Panc1 (cell line): ENCODE measurements at places on chromosomes 12 and 14.

DNA sequence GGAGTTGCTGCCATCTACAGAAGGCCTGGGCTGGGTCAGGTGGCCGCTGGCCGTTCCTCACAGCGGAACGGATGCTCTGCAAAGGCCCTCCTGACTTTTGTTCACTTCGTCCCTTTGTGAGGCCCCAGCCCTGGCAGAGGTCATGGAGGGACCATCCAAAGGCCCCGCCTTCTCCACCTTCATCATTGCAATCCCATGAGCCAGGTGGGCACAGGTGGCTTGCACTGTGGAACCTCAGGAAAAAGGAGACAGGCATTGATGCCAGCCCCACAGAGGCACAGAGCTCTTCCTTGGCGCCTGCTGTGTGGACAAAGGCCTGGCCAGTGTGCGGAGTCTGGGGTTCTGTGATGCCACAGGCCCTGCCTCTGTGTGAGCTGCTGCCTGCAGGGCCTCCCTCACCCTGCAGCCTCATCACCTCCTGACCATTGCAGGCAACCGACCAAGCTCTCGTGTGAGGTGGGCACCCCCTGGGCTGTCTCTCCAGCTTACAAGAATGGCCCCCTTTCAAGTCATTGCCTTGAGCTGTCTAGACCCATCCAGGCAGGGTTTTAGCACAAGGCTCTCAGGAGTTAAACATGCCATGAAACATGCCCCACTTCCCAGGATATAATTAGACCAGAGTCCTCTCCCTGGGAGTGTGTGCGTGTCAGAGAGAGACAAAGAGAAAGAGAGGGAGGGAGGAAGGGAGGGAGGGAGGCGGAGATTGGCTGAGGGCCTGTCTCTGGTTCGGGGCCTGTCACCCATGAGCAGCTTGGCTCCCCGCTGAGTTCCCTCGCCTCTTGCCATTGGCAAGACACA, 19.3 kb downstream of the NFKBIA start:
- no peak for DNase-seq

- no peak for DNase-seq
Observed at GRCh38 chr14:69337984-69338383, 60.1 kb downstream of the ERH start.

- DNase-seq: no peak
Observed at GRCh38 chr14:51643140-51643539, 8.6 kb upstream of the FRMD6 start.

- DNase-seq: no peak
Observed at GRCh38 chr12:83156815-83157214, 470.1 kb downstream of the TMTC2 start.

DNA sequence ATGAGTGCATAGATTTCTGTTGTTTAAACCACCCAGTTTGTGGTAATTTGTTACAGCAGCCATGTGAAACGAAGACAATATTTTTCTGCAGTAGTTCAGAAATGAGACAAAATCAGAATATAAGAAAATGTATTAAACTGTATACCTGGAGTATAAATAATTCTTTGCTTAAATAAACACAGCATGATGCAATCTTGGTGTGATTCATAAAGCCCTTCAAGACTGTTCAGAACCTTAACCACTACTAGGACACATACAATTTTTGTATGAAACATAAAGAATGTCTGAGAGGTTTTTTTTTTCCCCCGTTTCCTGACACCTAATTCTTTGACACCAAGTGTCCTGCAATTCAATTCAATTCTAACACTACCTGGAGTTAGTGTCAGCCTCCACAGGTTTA, 10.5 kb downstream of the C12orf75 start:
- no peak for DNase-seq

- DNase-seq: no peak
Observed at GRCh38 chr12:57134949-57135348, 6.7 kb downstream of the LRP1 start.

DNA sequence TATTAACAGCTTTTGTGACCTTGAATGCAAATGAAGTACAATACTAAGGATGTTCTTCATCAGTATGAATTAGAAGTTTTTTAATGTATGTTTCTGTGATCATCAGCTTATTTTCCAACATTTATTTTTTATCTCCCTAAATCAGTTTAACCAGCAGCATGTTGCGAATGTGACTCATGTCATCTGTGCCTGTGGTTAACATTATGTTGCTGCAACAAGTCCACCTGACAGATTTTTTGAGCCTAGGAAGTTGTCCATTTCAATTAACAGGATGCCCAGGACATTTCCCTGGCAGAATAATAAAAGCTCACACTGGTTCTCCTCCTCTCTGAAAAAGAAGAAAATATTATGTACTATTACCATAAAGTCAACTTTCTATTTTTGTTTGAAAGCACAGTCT, 155.5 kb downstream of the SYT1 start:
- DNase-seq: no peak

GRCh38 chr12:127125607-127126259, 1141.2 kb upstream of the TMEM132C start:
- no peak for DNase-seq
